ENCODE measurements at places on chromosomes 16 and 17.

DNA sequence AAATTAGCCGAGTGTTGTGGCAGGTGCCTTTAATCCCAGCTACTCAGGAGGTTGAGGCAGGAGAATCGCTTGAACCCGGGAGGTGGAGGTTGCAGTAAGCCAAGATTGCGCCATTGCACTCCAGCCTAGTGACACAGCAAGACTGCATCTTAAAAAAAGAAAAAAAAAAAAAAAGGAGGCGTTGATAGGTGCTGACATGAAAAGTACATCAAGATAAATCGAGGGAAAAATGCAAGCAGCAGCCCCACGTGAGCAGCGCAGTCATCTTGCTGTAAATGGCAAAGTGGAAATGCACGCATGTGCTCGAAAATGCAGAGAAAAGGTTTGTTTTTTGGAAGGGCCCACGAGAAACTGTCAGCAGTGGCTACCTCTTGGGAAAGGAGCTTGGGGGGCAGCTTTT, 20.9 kb downstream of the MXRA7 start:
- no peak for DNase-seq

DNA sequence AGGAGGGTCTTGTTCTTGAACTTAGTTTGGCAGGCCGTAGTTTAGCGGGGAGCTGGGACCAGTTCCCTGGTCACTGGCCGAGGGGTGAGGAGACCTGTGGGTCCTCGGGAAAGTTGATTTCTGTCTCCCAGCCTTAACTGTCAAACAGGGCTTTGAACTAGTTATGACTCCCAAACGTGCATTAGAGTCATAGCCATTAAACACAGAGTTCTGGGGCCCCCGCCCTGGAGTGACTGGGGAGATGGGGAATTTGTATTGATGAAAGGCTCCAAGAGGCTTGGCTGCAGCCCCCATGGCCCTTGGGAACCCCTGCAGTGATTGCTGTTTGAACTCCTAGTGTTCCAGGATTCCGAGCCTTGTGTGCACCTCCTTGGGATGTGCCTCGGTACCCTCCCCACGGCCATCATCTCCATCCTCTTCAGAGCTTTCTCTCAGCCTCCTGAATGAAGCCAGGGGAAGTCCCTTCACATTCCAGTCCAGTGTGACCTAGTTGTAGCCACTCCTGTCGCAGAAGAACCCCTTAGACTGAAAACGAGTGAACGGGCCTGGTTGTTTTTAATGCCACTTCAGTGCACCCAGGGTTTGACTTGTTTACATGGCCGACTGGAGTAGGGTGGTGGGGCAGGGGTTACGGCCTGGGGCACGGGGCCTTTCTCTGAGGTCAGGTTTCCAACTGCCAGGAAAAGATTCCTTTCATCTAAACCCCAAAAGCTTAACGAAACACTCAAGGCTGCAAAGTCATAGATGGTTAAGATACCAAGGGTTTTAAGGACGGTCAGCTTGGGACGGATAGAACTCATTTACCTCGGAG, 1.4 kb downstream of the MPRIP start:
- no peak for DNase-seq

GRCh38 chr16:19645557-19645981, 72.5 kb downstream of the KNOP1 start:
- no peak for DNase-seq

- DNase-seq = no peak
These were observed 18.3 kb downstream of the GLYR1 start for GRCh38 chr16:4828567-4829321.

GRCh38 chr16:540645-541340, 13.3 kb downstream of the CAPN15 start:
- DNase-seq = no peak

DNA sequence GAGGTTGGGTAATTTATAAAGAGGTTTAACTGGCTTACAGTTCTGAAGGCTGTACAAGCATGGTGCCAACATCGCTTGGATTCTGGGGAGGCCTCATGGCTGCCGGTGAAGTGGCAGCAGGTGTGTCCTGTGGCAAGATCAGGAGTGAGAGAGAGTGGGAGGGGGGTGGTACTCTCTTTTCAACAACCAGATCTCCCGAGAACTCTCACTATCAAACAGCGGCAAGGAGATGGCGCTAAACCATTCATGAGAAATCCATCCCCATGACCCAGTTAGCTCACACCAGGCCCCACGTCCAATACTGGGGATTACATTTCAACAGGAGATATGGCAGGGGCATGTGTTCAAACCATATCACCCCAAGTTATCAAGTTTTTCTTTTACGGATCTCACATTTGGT, 44.0 kb upstream of the CBX4 start:
- no peak for DNase-seq

GRCh38 chr17:55295411-55296170, 30.8 kb downstream of the HLF start:
- peak; percentile 77 for DNase-seq

- peak; percentile 80 for DNase-seq
These were observed 22.3 kb upstream of the N4BP1 start for GRCh38 chr16:48632137-48632774.

DNA sequence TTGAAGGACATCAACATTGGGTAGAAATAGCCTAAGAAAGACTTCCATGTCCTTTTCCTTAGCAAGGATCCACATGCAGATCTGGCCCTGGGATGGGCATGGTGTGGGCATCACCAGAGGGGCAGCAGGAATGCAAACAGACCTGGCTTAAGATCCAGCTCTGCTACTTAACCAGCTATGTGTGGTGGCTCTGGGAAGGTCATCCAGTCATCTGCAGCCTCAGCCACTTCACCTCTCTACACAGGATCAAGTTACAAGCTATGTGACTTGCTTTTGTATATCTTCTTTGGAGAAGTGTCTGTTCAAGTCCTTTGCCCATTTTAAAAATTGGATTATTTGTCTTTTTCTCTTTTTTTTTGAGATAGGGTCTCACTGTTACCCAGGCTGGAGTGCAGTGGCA, 13.5 kb upstream of the ADORA2B start:
- DNase-seq = no peak

GRCh38 chr16:85728879-85729278, 22.0 kb downstream of the C16orf74 start:
- DNase-seq = no peak

GRCh38 chr16:4369007-4369733, 2.5 kb upstream of the VASN start:
- DNase-seq = no peak

DNA sequence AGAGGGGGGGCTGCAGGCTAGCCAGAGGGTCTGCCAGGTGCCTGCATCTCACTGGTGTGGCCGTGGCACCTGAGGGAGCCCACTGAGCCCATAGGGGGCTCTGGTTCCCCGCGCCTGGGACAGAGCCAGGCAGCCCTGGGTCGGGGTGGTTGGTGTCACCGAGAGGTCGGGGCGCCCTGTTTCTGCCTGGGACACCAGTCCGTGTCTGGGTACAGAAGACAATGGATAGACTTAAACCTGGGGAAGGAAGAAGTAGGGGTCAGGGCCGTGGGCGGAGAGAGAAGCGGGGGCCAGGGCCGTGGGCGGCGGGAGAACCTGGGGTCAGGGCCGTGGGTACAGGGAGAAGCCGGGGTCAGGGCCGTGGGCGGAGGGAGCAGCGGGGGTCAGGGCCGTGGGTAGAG, 3.0 kb downstream of the RFNG start:
- DNase-seq = no peak

- DNase-seq = no peak
These were observed 2.6 kb downstream of the WSB1 start for GRCh38 chr17:27296428-27296979.

GRCh38 chr17:55706808-55707773, 15.6 kb downstream of the TMEM100 start:
- DNase-seq = no peak

GRCh38 chr17:18087610-18088491, at the start of gene DRG2:
Gene DRG2, plus strand, starts transcription at chr17:18087948. Its CDS starts 76 bp downstream, at chr17:18088024.
- peak; percentile 94 for DNase-seq

DNA sequence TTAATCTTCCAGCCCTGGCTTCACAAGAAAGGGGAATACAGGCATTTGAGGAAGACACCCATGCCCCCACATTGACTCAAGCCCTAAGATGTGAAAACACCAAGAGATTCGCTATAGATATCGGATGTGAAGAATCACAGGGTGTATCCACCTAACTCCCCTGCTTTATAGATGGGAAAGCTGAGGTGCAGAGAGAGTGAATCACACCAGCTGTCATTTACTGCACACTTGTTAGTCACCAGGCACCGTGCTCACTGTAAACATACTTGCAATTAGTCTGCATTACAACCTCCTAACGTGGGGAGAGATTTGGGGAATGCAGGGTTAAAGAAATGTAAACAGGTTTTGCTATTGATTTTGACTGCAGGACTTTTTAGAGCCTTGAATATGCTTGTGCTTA, 325.5 kb downstream of the C16orf95 start:
- no peak for DNase-seq

DNA sequence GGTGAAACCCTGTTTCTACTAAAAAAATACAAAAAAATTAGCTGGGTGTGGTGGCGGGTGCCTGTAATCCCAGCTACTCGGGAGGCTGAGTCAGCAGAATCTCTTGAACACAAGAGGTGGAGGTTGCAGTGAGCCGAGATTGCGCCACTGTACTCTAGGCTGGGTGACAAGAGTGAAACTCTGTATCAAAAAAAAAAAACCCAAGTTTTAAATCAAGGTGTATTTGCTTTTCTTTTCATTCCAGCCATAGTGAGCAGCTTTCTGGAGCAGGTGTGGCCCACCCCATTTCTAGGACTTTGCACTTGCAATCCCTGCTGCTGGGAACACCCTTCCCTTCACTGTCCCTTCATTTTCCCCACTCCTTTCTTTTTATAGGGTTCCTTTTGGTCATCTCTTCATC, 28.8 kb downstream of the TMEM238L start:
- DNase-seq = no peak

GRCh38 chr17:63258785-63259184, 187.3 kb downstream of the CYB561 start:
- DNase-seq = no peak

- DNase-seq = no peak
These were observed 4.6 kb downstream of the FOXJ1 start for GRCh38 chr17:76136276-76137000.

DNA sequence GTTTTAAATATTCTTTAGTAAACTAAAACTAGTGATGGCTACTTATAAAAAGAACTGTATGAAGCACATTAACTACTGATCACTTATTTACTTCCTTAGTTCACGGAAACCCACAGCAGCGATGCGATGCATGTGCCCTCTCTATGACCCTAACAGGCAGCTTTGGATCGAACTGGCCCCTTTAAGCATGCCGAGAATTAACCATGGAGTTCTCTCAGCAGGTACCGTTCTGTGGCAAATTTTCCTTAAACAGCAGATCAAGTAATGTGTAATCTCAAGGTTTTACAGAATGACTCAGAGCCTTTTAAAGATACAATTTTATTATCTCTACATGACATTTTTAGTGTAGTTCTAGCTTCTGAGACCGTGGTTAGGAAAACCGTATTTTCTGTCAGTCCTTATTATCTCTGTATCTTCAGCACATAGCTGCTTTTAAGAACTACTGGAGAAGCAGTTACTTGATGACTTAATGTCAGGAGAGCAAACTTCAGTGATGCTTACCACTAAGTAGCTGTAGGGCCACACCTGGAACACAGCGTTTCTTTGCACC, 43.0 kb downstream of the GAN start:
- DNase-seq = no peak

DNA sequence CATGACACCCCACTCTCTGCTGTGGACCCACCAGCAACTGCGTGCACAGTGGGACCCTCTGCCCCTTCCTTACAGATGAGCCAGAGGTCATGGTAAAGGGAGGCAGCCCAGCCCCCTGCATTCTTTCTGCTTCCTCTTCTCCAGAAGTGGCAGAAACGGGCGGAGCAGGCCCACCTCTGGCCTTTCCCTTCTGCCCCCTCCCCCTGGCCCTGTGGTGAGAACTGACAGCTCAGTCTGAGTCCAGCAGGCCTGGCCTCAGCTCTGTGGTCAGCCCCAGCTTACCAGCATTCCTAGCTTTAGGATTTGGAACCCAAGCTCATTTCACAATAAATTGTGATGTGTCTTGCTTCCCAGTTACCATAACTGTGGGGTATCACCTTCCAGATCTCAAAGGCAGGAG, 4.8 kb upstream of the ANKRD11 start:
- DNase-seq = no peak

DNA sequence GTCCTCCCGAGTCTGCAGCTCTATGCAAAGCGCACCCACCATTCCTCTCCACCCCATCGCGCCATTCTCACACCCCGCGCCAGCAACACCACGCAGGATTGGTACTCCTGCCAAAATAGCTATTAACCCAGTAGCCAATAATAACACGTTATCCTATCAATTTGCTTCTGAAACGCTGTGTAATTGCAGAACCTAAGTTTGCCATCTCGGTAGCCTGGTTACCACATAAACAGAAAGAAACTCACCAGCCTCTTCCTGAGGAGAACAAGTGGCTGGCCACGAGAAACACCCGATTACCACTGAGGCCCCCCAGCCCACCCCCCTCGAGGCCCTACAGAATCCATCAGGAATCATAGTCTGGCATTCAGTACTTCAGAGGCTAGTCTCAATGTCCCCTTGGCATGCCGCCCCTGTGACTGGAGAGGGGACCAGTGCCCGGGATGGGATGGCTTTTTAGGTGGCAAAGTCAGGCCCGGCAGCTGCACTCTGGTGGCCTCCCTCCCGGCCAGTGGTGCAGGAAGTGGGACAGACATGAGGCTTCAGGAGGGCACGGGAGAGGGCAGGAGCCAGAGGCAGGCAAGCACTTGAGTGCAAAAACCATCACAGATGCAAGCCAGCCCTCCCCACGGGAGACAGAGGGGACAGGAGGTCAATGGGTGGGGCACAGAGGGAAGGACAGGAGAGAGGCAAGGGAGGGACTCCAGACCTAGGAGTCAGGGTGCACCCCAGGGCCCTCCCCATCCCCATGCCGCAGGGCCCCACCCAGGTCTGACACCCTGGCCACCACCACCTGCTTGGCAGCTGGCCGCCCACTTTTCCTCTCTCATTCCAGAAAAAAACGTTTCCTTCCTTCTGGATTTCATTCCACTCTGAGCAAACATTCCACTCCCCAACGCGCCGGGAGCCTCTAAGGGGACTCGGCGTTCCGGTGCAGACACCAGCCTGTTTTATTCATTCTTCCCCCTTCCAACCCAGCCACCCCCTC, 192.5 kb downstream of the ZNF423 start:
- no peak for DNase-seq

- no peak for DNase-seq
These were observed 5.2 kb upstream of the PKMYT1 start for GRCh38 chr16:2985462-2985861.

DNA sequence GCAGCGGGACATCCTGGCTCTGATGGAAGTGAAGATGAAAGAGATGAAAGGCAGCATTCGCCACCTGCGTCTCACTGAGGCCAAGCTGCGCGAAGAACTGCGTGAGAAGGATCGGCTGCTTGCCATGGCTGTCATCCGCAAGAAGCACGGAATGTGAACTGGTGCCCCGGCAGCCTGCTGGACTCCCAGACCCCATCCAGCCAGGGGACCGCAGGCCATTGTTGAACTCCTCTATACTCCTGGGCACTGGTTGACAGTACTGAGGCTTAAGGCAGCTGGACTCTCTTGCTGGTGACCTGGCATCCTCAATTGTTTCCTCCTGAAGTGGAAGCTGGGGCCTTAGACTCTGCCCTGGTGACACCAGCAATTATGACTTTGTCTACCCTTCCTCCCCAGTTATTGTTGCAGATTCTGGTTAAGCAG, 1.2 kb downstream of the THAP11 start:
- no peak for DNase-seq
